ENCODE measurements at places on chromosomes 3 and 15.

DNA sequence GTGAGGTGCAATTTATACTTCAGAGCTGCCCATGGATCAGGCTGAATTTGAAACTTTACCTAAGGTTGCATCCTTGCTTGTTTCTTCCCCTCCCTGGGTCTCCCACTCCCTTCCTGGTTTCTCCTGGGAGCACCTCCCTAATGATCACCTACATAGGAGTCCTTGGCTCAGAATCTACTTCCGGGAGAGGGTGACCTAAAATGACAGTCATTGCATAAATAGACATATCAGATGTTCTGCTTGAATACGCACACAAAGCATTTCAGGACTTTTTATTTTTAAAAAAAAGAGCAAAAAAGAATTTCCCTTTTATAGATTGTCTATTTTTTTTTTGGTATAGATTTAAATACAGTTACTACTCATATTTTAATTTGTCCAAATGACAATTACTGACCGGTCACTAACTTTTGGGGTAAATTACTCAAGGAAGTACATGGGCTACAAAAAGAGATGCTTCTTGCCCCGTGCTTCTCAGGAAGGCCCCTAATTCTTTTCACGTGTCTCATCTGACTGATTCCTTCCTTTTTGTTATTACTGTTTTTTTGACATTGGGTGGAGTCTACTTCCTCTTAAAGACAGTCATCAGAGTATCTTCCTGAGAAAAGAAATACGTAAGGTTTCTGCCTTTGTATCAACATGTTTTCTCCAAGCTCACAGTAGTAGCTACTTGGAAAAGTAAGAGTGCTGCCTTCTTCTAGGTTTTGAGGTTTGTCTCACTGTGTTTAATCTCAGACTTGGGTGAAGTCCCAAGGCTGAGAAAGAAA lies 4.9 kb upstream of the MYZAP start:
- no peak for DNase-seq

DNA sequence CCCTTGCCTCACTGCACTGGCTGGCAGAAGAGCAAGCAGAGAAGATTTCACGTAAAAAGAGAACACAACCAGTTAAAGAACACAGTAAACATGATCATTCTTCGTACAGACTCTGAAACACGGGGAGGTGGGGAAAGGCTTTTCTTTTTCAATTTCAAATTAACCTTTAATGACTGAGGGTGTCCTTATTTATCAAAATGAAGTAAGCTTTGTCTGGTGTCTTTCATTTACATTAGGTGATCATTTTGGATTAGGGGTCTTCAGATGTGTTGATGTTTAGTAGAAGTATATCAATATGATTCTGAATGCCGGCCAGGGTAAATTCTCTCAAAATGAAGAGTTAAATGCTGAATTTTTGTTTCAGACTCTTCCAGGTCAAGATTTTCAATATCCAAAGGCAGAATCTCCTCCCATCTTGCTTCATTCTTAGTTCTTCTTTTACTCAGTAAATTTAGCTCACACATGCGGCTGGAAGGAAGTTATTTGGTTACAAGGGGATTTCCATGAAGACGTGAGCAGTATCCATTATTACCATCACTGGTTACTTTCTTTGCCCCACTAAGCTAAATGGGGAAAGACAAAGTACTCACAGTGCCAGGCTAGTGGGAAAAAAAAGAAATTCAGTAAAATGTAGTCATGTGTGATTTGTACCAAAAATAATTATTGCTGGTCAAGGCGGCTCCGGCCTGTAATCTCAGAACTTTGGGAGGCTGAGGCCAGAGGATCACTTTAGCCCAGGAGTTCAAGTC lies 272.2 kb upstream of the NR2F2 start:
- no peak for DNase-seq

DNA sequence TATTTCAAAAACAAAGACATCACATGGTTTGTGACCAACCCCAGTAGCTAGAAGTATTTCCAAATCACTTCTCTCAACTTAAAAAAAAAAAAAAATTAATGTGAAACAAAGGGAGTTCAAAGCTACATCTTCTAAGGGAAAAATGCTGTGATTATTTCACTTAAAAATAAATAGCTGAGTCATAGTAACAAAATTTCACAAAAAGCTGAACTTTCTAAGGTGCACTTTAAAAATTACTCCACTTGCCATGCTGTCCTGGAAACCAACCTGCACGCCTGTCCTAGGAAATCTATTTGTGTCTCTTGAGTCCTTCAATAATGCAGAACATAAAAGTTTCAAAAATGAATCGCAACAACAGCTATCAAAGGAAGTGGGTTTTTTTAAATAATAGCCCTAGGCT lies 1.8 kb downstream of the ACAP2 start:
- no peak for DNase-seq

DNA sequence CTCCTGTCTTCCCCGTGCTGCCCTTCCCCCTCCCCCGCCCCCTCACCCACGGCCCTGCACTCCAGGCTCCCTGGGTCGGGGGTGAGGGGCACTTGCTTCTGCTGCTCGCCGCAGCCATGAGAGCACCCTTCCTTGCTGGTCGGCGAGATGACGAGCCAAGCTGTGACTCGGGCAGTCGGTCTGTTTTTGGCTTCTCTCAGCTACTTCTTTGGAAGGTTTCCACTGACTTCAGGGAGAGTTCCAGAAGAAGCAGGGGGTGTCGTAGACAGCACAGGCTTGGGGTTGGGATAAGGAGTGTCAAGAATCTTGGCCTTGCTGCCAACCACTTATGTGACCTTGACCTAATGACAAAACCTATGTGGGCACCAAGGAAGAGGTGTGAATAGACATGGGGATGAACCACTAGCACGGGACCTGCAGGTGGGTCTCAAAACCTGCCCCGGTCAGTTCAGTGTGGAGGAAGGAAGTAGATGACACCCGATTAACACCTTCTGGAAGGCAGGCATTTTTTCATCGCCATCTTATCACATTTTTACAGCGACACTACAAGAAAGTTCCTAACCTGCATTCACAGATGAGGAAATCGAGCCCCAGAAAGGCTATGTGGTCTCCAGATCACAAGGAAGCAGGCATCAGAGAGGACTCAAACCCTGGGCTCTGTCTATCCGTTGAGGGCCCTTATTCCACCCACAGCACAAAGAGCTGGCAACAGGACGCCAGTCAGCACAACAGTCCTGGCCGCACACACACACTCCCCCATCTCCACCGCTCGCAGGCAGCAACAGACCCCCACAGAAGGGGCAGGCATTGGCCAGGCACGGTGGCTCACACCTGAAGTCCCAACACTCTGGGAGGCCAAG lies 120.9 kb downstream of the LIPC start:
- DNase-seq: no peak

GRCh38 chr3:72231439-72232196 lies 446.7 kb upstream of the PROK2 start:
- no peak for DNase-seq

- DNase-seq: no peak
These were observed 42.9 kb downstream of the CFAP20DC start for GRCh38 chr3:59006634-59007517.

DNA sequence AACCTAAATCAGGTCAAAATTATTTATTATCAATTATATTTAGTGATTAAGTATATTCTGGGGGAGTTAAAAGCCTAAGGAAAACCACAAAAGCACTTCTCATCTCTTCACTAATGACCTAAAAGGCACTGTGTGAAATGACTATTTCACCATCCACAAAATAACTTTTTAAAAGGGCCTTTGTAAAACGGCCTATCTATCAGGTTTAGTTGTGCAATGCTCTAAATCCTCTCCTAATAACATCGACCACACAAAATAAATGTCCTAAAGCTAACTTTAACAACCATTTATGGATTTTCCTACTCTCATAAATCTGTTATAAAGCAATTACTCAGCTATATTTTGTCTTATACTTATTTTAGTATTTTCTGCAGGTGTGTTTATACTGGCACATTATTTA lies 1066.3 kb downstream of the ROBO1 start:
- no peak for DNase-seq

DNA sequence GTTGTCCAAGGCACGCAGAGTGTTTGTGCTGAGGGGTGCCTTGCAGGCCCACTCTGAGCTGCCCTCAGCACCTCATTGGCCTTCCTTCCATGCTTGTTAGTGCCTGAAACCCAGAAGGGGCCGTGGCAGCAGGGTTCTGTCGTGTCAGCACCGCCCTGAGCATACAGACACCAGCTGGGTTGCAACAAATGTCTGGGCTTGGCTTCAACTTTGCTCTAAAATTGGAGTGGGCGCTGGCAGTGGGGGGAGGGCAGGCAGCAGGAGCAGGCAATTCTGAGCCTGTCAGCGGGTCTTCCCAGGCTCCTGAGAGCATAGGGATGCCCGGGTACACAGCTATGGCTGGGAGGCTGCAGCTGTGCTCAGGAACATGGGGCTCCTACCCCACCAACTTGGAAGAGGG lies 464.3 kb downstream of the EPHA3 start:
- no peak for DNase-seq

- peak; percentile 72 for DNase-seq
These were observed 1.3 kb upstream of the PIGZ start for GRCh38 chr3:196969660-196970546.

GRCh38 chr3:117603097-117603496 lies 893.5 kb downstream of the TUSC7 start:
- DNase-seq: no peak

DNA sequence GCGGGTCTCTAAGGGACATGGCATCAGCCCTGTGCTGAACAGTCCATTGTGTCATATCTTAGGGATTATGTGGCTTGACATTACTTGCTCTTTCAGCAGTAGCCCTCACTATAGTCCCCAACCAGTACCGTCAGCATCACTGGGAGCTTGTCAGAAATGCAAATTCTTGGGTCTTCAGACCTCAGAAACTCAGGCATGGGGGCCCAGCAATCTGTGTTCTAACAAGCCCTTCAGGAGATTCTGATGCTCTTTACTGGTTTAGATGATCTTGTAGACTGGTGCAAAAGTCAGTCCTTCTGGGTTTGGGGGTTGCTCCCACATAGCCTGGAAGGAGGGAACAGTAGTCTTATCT lies 39.0 kb upstream of the TRAK1 start:
- DNase-seq: no peak

DNA sequence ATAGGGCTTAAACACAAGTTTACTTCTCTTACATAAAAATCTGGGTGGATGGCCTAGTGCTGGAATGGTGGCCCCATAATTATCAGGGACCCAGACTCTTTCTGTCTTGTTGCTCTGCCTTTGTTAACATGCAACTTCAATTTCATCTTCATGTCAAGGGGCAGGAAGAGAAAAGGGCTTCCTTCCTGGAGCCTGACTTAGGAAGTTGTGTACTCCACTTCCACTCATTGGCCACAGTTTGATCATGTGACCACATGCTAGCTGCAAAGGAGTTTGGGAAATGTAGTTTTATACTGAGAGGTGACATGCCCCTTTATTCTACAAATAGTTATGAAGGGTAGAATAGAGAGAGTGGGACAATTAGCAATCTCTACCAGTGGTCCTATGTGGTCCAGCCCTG lies 39.3 kb downstream of the RHCG start:
- DNase-seq: no peak

GRCh38 chr3:116127464-116127863 lies 317.8 kb downstream of the LSAMP start:
- DNase-seq: no peak

Measured in stimulated activated CD4-positive, alpha-beta T cell treated with anti-CD3 and anti-CD28 coated beads, TNF-alpha, amount 100 ng/mL, for 48 hours (primary cell).